ENCODE measurements at places on chromosomes 7 and 10.

- DNase-seq: no peak
Observed at GRCh38 chr7:91242097-91242844, 22.0 kb upstream of the FZD1 start.

- no peak for DNase-seq
Observed at GRCh38 chr10:7297094-7297493, 113.7 kb downstream of the SFMBT2 start.

DNA sequence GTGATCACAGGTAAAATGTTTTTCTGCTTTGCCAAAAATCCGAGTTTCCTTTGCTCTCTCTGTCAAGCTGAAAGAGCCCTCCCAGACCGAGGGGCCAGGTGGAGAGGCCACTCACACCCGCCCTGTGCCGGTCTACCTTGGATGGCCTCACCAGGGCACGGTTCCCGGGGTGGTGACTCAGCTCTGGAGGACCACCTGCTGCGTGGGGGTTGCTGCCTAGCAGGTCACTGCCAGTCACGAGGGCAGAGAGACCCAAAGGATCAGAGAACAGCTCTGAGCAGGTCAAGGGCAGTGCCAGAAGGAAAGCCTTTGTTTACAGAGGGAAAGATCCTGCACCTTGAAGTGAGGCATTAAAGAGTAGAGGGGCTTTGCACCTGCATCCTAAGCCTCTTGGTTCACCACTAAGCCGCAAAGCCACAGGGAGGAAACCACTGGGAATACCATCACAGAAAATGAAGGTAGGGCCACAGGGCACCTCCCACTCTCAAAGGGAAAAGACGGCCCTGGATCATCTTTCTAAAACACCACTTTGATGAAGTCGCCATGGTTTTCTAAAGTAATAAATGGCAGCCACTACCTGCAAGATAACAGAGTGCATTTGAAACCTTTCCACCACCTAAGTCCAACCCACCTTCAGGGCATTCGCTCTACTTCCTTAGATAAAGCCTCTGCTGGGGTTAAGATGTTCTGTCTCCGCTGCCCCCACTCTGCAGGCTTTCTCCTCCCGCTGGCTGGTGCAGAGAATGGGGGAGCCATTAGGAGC, 160.3 kb upstream of the KLF14 start:
- DNase-seq: peak; percentile 85

DNA sequence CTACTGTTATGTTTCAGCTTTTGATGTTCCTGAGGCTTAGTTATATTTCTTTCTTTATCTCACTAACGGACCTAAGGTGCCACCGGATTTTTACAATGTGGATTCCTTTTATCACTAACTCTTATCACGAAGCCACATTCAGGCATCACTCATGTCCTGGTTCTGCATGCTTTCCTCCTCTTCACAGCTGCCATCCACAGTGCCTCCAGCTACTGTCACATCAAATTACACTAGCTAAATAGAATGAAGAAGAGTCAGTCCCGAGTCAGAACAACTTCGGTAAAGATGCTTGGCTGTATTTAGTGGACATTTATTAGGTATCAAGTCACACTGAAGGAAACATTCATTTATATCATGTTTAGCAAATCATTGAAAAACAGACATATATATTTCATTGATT, 153.2 kb downstream of the NEBL start:
- DNase-seq: no peak

DNA sequence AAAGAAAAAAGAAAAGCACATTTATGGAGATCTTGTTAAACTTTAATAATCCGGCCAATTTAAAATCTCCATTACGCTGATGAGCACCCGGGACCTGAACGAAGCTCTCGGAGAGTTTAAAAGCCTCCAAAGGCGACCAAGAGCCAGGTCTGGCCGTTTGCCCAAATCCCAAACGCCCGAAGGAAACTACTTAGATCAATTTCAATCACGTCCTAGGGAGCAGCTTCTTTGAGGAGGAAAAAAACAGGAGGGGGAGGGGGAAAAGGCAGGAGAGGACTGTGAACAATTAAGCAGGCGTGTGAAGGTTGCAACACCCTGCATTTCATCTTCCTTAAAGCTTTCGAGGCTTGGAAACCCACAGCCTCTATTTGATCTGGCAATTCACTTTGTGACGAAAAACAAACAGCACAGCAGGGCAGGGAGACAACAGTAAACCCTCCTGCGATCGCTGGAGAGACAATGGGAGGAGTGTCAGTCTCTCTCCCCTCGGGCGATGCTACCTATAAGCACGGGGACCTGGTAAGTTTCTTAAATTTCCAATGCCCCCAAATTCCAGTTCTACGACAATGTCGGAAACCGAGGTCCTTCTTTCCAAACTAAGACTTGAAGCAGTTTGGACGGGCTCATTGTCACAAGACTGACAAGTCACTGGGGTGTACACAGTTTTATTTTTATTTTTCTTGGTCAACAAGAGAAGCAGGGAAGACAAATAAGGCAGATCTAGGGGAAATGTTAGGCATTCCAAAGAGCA, 1.2 kb downstream of the KLF6 start:
- no peak for DNase-seq

DNA sequence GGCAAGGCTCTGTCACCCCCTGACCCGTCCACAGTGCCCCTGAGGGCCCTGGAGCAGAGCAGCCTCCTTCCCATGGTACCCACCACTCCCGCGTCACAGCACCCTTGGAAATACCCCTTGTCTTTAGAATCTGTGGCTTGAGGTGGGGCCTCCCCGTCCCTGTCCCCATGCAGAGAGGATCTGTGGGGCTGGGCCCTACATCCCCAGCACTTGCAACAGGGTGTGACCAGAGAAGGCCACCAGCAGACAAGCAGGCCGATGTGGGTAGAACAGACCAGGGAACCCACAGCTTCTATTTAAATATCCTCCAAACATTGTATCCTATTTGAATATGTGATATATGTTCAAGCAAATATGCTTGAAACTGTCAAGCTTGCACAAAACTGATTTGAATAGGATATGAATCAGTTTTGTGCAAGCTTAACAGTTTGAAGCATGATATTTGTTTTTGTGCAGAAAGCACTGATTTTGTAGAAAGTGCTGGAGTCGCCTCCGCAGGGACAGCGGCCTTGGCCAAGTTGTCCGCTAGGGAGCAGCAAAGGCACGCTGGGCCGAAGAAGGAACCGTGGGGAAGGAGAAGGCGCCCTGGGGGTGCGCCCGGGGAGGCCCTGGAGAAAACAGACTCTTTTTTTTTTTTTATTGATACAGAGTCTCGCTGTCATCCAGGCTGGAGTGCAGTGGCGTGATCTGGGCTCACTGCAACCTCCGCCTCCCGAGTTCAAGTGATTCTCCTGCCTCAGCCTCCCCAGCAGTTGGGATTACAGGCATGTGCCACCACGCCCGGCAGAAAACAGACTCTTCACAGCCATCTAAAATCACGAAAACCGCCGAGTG, 2.2 kb downstream of the CFAP46 start:
- peak; percentile 11 for DNase-seq

DNA sequence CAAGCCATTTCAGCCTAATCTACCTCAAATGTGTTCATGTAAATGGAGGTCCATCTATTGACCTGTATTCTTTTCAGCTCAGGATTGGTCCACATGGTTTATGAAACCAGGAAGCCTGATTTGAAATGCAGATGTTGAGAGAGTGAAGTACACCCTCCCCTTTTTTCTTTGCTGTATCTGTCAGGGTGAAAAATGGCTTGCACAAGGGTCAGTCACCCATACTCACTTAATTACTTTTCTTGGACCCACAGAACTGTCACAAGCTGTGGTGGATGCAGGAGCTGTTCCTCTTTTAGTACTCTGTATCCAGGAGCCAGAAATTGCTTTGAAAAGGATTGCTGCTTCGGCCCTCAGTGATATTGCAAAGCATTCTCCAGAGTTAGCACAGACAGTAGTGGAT, 41.2 kb downstream of the SPAG6 start:
- DNase-seq: no peak

Measured in SHP77 (cell line).